Calu3 (cell line): ENCODE measurements at places on chromosomes 7 and 10. TPM values are rescaled to one million over a fixed set of nuclear protein-coding genes. Genes with fewer than 3 reads are reported as not detected.

MALRD1 gene
- not detected in 2 replicates for total RNA-seq

SAP25 gene
- 3.1 and 3.2 TPM in 2 replicates for total RNA-seq

DNA sequence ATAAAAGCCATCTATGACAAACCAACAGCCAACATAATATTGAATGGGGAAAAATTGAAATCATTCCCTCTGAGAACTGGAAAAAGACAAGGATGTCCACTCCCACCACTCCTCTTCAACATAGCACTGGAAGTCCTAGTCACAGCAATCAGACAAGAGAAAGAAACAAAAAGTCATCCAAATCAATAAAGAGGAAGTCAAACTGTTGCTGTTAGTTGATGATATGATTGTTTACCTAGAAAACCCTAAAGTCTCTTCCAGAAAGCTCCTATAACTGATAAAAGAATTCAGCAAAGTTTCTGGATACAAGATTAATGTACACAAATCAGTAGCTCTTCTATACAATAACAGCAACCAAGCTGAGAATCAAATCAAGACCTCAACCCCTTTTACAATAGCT, 285.1 kb upstream of the PHF14 start:
- no peak for DNase-seq

DNA sequence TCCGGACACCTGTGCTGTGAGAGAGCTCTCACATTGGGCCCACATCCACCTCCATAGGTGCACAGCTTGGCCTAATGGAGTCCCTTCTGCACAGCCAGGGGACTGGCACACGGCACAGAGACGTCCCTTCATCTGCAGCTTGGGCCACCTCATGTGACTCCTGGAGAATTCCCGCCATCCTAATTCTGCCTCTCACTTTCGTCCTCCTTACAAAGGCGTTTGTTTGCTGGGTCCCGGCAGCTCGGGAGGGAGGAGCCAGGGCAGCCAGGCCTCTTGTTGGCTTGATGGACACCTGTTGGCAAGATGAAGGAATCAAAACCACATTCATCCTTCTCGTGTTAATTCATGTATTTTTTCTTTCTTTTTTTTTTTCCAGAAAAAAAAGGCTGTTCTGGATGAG, 30.7 kb upstream of the TTYH3 start:
- no peak for DNase-seq

DNA sequence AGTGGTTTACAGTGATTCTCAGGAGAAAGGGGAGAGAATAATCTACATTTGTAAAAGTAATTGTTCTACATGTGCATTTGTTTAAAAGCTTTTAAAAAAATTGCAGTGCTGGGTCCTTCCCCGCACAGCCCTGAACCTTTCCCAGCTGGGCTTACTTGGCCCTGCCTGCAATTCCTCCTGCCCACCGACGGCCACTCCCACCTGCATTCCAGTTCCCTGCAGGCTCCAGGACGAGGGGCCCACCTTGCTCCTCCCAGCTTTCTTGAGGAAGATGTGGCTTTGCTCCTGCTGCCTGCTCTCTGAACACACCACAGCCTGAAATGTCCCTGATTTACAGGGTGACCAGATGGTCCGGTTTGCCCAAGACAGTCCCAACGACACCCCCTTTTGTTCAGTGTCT, 222.7 kb downstream of the PRPF18 start:
- no peak for DNase-seq

DNA sequence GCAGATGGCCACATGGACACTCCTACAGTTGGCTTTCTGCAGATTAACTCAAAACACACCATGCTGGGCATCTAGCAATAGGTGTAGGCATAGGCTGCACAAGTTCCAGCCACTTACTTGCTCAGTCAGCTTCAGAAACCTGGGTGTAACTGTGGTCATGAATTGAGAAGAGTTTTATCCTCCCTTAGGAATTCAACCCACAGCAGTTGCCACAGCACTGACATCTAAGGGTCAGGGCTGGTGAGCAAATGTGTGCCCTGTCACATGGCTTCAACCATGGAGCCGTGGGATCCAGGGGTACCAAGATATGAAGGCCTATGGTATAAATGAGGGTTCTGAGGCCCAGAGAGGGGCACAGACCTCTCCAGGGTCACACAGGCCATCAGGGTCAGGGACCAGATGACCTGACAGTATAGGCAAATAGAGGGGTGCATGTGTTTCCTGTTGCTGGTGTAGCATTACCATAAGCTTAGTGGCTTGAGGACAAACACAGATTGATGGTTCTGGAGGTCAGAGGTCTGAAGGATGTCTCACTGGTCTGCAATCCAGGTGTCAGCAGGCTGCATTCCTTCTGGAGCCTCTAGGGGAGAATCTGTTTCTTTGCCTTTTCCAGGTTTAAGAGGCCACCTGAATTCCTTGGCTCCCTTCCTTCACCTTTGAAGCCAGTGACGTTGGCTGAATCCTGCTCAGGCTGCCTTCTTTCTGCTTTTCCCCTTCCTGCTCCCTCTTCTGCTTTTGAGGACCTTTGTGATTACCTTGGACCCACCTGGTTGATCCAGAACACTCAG, 24.1 kb downstream of the MINDY4 start:
- no peak for DNase-seq

DNA sequence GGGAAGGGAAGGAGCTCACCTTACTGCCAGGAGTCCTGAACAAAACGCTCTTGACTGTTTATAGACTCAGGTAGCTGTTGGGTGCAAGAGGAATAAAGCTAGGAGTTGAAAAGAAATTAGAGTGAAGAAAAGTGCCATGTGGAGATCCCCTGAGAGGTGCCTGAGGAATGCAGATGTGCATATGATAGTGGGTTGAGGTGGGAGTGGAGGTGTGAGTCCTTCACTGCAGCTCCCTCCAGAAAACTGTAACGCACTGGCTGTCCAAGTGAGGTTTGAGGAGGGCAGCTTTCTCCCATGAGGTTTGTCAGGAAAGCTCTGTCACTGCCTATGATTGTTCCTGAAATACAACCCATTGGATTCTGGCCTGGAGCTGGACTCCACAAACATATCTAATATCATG, 904.8 kb upstream of the POT1 start:
- DNase-seq = no peak

DNA sequence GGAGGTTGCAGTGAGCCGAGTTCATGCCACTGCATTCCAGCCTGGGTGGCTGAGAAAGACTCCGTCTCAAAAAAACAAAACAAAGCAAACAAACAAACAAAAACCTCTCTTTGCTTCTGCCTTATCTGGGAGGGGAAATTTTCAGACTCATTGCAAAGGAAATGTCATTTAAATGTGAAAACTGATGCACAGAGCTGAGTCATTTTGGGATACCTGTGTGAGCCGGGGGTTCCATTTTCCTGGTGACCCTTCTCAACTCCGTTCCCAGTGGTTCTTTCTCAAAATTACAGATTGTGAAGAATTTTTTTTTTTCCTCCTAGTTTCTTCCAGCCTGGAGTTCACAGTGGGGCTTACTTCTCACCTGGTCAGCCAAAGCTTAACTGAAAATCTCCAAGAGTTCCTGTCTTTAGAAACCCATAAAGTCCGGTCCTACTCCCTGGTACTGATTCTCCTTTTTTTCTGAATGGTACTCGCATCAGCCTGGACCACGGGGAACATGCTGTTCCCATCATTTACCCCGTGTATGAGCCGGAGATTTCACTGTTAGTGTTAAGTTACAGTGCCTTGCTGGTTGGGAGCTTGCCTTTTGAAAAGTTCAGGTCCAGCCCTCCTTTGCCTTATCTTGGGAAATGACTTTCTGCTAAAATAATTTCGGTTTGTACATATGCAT, 56.9 kb downstream of the RBM20 start:
- DNase-seq = no peak

- DNase-seq = no peak
Observed at GRCh38 chr10:125299461-125299860, 139.1 kb upstream of the CTBP2 start.

LIPF gene
- not detected in 2 replicates for total RNA-seq

- DNase-seq = no peak
Observed at GRCh38 chr7:22867003-22867402, 44.4 kb upstream of the TOMM7 start.

LRRC18 gene
- not detected in 2 replicates for total RNA-seq

- DNase-seq = no peak
Observed at GRCh38 chr7:29965030-29965429, 24.6 kb downstream of the SCRN1 start.

- DNase-seq = no peak
Observed at GRCh38 chr7:134197345-134197744, 70.2 kb downstream of the LRGUK start.

DNA sequence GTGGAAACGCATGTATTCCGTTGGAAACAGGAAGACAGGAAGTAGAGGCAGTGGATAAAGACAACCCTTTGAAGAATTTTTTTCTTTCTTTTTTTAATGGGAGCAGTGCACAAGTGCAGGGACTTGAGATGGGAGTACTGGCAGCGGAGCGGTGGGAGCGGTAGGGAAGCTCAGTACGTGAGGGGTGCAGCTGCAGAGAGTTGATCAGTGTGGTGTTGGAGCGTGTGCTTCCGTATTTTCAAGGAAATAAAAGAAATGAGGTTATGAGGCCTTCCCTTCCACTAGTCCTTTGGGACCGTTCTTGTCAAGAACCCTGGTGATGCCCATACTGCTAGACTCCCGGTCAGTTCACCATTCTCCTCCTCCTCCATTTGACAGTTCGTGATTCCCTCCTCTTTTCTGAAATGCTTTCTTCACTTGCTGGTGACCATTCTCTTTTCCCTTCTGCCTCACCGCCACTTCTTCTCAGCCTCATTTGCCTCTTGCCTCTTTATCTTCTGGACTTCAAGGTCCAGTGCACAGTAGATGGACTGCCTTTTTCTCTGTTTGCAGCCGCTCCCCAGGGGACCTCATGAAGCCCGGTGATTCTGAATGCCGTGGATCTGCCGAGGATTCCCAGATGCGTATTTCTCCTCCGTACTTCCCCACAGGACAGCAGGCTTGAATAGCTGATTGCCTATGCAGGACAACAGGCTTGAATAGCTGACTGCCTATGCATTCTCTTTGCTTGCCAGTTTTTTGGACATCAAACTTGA, 39.1 kb upstream of the TMEM236 start:
- DNase-seq = no peak

ZSCAN21 gene
- total RNA-seq = 5.5 and 5.7 TPM in 2 replicates

GRCh38 chr10:71745664-71746250, 26.2 kb upstream of the C10orf105 start:
- DNase-seq = no peak

- DNase-seq = no peak
Observed at GRCh38 chr10:118968482-118968881, 61.0 kb upstream of the NANOS1 start.

GRCh38 chr7:101496017-101496416, 133.1 kb downstream of the MYL10 start:
- no peak for DNase-seq

GRCh38 chr7:155685070-155685790, 40.8 kb downstream of the RBM33 start:
- no peak for DNase-seq

GRCh38 chr7:4775848-4776623, 613 bp downstream of the AP5Z1 start:
- DNase-seq = no peak

DNA sequence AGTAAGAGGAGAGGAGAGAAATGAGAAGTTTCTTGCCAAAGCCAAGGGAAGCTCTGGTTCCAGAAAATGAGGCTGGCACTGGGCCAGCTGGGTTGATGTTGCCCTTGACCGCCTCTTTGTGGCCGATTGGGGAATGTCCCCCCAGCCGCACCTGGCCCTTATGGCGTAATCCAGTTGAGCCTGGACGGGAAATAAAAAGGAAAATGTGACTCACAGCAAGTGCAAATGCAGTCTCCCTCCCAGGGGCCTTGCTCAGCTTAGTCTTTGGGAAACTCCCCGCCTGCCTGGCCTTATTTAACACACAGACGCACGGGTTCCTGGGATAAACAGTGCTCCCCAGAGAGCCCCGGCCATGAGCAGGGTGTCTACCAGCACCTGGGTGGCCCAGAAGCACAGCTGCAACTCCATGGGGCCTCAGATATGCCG, 174.8 kb downstream of the KIAA1217 start:
- DNase-seq = peak; percentile 95

GRCh38 chr10:32039734-32040133, 16.5 kb downstream of the KIF5B start:
- no peak for DNase-seq

- DNase-seq = no peak
Observed at GRCh38 chr10:6195376-6195775, 7.4 kb upstream of the PFKFB3 start.

DNA sequence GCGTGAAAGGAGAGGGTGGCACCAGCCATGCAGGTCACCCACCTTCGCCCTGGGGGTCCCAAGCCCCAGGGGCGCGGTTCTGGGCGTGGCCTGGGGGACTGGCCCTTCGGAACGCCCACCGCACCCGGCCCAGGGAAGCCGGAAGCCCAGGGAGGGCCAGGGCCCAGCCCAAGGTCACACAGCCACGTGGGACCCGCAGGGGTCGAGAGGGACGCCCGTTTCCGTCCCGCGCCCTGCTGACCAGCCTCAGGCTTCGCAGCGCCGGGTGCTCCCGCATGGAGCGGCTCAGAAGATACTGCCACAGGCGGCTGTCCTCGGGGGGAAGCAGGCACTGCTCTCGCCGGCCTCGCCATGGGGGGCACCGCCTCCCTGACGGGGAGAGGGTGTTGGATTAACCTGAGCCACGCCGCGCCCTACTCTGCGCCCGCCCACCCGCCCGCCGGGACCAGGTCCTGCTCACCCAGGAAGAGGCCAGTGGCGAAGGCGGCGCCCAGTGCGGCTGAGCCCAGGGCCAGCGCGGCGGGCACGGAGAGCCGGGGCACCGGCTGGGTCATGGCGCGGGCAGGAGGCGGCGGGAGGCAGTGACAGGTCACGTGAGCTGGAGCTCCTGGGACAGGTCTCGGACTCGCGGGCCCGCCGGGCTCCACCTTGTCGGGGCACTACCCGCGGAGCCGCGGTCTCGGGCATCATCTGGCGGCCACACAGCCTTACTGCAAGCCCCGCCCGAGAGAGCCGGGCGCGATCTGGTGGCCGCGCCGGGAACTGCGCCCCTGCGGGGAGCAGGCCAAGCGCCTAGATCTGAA, at the start of gene COMTD1:
TSS of gene COMTD1 (minus strand) at position 583 of the 803 bp plus-strand sequence. CDS start at position 554, 29 bp downstream.
- DNase-seq = peak; percentile 99

GRCh38 chr7:151430391-151431205, 9.3 kb downstream of the CRYGN start:
- no peak for DNase-seq

HYAL4 gene
- not detected in 2 replicates for total RNA-seq

DNA sequence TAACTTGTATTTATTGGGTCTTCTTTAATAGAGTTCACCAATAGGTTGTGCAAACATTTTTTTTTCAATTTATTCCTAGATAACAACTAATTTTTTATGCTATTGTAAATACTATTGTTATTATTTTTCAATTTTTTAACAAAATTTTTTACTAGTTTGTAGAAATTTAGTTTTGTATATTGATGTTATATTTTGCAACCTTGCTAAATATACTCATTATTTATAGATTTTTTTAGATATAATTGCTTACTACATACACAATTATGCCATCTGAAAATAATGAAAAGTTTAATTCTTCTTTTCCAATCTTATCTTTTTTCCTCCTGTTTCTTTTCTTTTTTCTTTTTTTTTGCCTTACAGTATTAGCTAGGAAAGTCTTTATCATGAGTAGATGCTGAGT, 216.9 kb downstream of the SLC25A13 start:
- DNase-seq = no peak

SYCE1 gene
- not detected in 2 replicates for total RNA-seq

GRCh38 chr7:118792682-118793081, 568.2 kb downstream of the ANKRD7 start:
- DNase-seq = no peak

GRCh38 chr7:103715376-103716120, 269.5 kb upstream of the SLC26A5 start:
- DNase-seq = no peak
